Camera-type eye (tissue), 1 donor: ENCODE measurements at places on chromosomes 2 and 18. TPM values are rescaled to one million over a fixed set of nuclear protein-coding genes. Genes with fewer than 3 reads are reported as not detected.

Gene MAB21L4
- total RNA-seq, result 0.77 TPM

Gene NEB
- total RNA-seq, result 208 TPM

Gene NFE2L2
- total RNA-seq, result 92.3 TPM

Gene PJVK
- total RNA-seq, result 6.2 TPM

Gene UGT1A4
- total RNA-seq, result not detected

Gene C18orf54
- total RNA-seq, result 11.0 TPM

Gene KLHL14
- total RNA-seq, result 15.2 TPM

Gene TYMS
- total RNA-seq, result 36.3 TPM

Gene DTNA
- total RNA-seq, result 46.2 TPM

Gene SNORC
- 0.55 TPM for total RNA-seq

Gene IL1R2
- 1.0 TPM for total RNA-seq

Gene SMPD4
- 35.3 TPM for total RNA-seq

Gene SLC9A4
- 0.55 TPM for total RNA-seq

Gene FIGLA
- 1.8 TPM for total RNA-seq

Gene RGPD4
- total RNA-seq, result 2.2 TPM

Gene MPP4
- total RNA-seq, result 156 TPM

Gene ECEL1
- 19.0 TPM for total RNA-seq

Gene ICOS
- 0.11 TPM for total RNA-seq

Gene GAD1
- total RNA-seq, result 25.1 TPM

Gene NIFK
- 78.8 TPM for total RNA-seq

Gene ANKRD29
- total RNA-seq, result 6.7 TPM

Gene CLEC4F
- 9.1 TPM for total RNA-seq

Gene IL18RAP
- 0.33 TPM for total RNA-seq

Gene DRC1
- total RNA-seq, result 1.3 TPM

Gene HAAO
- 28.8 TPM for total RNA-seq

Gene GNAL
- total RNA-seq, result 17.5 TPM

Gene ACSL3
- total RNA-seq, result 139 TPM

Gene ANKRD53
- total RNA-seq, result 9.1 TPM

Gene TEX51
- total RNA-seq, result not detected

Gene SERPINB10
- total RNA-seq, result 1.3 TPM

Gene RBM45
- 20.8 TPM for total RNA-seq

Gene MBP
- 20.1 TPM for total RNA-seq

Gene TSGA10
- 20.8 TPM for total RNA-seq

Gene CXCR4
- 95.7 TPM for total RNA-seq

Gene TEKT4
- 0.22 TPM for total RNA-seq

Gene SLC9A2
- 0.49 TPM for total RNA-seq
